ENCODE measurements at places on chromosomes 2 and 18.

DNA sequence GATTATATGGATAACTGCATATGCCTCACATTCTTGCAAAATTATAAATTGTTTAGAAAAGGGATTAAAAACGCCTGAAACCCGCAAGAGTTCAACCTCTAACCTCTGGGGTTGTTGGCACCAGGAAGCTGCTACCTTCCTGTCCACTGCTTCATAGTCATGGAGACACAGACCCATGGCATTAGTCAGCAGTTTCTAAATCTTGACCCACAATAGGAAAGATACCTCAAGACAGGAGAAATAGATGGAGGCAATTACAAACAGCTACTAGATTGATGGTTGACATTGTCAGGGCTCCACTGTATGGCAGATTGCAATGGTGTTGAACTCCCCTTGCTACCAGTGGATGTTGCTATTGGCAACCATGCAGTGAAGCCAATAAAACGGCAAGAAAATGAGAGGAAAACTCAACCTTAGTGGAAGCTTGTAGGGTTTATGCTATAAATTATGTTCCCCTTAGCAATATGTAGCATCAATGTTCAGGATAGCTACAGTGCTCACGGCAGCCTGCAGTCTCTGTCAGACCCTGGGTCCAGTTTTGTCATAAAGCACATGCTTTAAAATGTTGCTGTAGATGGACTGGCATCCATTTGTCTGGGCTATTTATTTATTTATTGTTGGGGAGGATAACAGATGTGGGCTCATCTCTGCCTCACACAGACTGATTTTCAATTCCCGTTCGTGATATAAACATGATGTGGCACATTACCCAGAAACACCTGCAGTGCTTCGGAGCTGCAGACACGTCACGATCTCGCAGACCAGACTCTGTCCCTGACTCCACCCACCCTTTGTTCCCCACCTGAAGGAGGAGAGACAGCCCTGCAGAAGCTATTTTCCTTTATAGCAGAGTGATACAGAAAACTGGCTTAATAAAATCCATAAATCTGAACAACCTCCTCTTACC is 233.4 kb downstream of the AGPS start:
- DNase-seq = no peak

DNA sequence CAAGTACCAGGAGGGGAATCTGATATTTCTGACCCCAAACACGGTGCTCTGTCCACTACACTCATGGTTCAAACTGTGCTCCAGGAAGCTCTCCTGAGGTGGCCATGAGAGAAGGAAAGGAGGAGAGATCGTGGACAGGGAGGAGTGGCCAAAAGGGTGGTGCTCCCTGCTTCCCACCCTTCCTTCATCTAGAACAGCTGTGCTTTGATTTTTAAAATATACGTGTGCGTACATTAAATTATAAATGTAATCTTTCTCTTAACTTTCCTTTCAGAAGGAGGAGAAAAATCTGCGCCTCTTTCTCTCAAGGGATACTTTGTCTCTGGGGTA is 8.2 kb upstream of the CHRNA1 start:
- DNase-seq = no peak

DNA sequence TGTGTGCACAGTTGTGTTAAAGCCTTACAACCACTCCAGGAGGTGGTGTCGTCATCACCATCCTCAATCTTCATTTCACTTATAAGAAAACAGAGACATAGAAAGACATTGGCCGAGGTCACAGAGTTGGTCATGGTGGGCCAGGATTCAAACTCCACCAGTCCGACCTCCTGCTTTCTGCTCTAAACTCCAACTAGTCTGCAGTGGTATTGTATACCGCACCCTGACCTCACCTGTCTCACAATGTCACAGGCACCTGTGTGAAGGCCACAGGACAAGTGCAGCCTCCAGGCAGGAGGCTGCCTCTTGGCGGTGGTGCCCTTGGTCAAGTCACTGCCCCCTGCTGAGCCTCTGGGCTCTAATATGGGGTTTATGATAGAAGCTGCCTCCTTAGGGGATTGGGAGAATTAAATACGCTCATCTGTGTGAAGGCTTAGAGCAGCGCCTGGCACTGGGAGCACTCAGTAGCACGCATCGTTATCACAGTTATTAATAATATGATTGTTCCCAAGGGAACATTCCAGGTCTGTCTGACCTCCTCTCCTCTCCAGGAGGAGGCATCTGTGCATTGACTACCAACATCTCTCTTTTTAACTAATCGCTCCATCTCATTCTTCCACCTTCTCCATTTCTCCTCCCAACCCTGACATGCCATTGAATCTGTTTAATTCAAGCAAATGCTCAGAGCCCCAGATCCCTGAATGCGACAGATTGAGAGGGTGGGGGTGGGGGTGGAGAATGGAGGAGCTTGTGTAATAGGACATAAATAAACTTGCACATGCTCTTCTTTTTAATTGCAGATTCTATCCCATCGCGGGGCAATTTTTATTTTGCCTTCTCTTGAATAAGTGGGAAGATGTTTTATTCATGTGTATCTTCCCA is 112.7 kb downstream of the MCFD2 start:
- no peak for DNase-seq

GRCh38 chr2:201084863-201085262 is 13.1 kb downstream of the NDUFB3 start:
- DNase-seq = no peak

DNA sequence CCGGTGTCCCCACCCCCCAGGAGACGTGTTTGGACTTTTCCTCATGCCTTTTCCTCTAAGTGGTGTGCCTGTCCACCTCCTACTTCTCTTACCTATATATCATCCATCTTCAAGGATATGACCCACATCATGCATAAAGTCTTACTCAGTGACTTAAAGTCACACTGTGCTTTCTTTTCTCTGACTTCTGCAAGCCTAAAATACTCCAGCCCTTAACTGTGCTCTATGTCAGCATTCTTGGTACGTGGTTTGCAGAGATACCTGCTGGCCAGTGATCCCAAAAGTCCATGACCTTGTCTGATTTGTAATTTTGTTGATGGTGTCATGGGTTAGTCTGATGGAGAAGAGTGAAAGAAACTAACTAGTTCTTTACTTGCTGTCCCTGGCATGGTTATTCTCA is 393.6 kb upstream of the NRP2 start:
- no peak for DNase-seq

DNA sequence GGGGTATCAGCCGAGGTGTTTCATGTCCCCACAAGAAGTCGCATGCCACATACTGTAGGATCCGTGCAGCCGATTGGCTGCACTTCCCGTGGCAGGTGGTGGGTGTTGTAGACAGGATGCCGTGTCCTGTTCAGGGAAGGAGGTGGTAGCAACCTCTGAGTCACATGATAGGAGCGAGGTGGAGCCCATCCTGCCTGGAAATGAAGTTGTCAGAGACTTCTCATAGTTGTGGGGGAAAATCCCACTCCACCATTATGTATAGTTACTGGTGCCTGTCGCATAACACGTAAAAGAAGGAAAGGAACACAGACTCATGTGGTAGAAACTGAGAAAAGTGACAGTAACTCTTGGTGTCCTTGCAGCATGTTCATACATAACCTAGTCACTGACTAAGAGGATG is 91.4 kb upstream of the IL1R2 start:
- DNase-seq = no peak

DNA sequence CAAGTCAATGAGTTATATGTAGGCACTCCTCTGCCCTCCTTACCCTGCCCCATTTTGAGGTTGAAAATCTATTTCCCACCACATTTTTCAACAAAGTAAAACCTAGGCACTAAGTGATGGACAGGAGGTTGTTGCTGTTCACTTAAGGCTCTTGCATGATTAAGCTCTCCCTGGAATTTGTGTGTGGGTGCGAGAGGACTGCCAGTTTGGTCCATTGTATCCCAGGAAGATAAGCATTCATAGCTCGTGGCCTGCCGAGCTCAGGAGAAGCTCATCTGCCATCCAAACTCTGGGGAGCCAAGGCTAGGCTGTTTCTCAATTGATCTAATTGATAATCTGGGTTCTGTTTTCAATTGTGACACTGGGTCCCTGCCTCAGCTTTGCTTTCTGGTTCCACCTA is 4.7 kb upstream of the MAP4K4 start:
- no peak for DNase-seq

DNA sequence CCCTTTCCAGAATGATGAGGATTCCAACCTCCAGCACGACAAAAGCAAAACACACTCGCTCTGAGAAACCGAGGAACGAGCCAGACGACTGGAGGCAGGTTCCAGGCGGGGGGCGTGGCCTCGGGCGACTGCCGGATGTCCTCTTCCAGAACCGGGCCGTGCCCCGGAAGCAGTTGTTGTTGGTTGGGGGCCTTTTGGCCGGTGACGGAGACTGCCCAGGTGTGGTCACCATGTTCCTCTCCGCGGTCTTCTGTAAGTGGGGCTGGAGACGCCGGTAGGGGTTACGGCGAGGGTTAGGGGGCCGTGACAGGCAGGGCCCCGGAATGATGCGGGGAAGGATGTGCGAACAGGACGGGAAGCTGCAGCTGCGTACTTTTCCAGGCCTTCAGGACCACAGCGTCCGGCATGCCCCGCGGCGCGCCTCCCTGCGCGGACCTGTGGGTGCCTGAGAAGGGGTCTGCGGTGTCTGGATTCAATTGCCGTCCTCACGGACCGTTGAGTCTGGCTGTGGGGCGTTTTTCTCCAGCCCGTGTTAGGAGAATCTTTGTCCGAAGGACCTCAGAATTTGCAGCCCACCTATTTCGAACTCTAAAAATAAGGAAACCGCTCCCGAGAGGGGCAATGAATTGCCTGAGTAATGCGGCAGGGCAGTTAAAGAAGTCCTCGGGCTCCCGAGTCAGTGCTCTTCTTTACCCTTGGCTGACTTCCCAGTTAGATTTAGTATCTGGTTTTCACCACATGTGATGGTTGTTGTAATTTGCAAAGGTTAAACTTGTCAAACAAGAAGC is at the start of gene MRPL33:
Gene MRPL33, plus strand, starts transcription at position 172 of the 788 bp plus-strand sequence. Its CDS starts 59 bp downstream, at position 231.
- peak; percentile 45 for DNase-seq

GRCh38 chr2:3661149-3661660 is 3.2 kb downstream of the ALLC start:
- no peak for DNase-seq

- DNase-seq = no peak
These were observed 230.4 kb upstream of the AGAP1 start for GRCh38 chr2:235263205-235264120.

- no peak for DNase-seq
These were observed 124.1 kb upstream of the FIGN start for GRCh38 chr2:163859951-163860350.

GRCh38 chr18:39414009-39414700 is 1848.6 kb upstream of the CELF4 start:
- DNase-seq = no peak

DNA sequence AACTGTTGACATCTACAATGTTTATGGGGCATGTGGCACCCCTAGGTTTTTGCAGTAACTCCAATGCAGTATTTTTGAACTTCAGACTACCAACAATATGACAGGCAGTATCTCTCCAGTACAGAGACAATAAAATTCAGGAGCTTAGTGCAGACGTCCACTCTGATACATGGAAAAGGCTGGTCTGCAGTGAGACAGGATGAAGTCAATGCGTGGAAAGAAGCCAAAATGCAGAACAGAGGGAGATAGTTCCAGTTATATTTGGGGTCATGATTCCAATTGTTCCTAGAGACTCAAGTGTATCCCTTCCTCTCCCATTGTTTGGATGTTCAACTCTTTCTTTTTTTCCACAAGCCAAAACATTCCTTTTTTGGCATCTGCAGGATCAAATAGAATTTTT is 18.7 kb upstream of the SMAD2 start:
- DNase-seq = no peak

DNA sequence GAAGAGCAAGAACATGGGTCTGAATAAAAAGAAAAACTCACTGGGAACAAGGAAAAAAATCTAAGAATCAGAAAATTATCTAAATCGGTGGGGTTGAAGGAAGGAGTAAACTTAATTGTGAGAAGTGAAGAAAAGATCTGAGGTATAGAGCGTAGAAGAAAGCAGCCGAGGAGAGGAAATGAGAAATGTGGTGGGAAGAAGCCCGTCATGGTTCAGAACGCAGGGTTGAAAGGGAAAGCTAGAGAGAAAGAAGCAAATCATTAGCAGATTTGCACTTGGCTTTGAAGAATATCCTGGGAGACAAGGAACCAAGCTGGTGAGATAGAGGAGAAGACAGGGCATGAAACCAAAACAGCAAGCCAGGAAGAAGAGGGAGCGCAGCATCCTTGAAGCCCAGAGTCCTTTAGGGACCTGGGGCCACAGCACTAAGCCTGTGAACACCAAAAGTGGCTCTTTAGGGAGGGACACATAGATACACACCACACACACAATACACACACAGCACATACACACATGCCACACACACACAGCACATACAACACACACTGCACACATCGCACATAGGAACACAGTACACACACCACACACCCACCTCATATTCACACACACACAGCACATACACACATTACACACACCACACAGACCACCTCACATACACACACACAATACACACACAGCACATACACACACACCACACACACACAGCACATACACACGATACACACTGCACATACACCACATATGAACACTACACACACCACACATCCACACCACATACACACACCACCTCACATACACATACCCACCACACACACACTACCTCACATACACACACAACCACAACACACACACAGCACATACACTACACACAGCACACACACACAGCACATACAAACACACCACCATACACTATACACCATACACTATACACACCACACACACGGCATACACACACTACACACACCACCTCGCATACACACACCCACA is 274.6 kb downstream of the ETAA1 start:
- no peak for DNase-seq

GRCh38 chr18:66271962-66272361 is 331.9 kb downstream of the CDH19 start:
- no peak for DNase-seq

GRCh38 chr2:12087671-12088380 is 341.4 kb downstream of the LPIN1 start:
- no peak for DNase-seq

GRCh38 chr2:23420840-23421476 is 36.0 kb downstream of the KLHL29 start:
- no peak for DNase-seq

GRCh38 chr2:3959372-3959771 is 256.0 kb downstream of the DCDC2C start:
- no peak for DNase-seq

GRCh38 chr2:69985216-69985615 is 23.8 kb upstream of the ASPRV1 start:
- no peak for DNase-seq

GRCh38 chr2:129935118-129935517 is 44.3 kb upstream of the RAB6C start:
- DNase-seq = no peak

- DNase-seq = no peak
These were observed 44.6 kb downstream of the FOSL2 start for GRCh38 chr2:28437149-28437835.

All from cortex of kidney (tissue), 1 donor.